CD4-positive, alpha-beta T cell treated with Interleukin-17A for 4 hours (primary cell): ENCODE measurements at places on chromosomes 12 and 14.
A peak's percentile ranks its signal among the peaks of the same experiment; 100 is the strongest.

DNA sequence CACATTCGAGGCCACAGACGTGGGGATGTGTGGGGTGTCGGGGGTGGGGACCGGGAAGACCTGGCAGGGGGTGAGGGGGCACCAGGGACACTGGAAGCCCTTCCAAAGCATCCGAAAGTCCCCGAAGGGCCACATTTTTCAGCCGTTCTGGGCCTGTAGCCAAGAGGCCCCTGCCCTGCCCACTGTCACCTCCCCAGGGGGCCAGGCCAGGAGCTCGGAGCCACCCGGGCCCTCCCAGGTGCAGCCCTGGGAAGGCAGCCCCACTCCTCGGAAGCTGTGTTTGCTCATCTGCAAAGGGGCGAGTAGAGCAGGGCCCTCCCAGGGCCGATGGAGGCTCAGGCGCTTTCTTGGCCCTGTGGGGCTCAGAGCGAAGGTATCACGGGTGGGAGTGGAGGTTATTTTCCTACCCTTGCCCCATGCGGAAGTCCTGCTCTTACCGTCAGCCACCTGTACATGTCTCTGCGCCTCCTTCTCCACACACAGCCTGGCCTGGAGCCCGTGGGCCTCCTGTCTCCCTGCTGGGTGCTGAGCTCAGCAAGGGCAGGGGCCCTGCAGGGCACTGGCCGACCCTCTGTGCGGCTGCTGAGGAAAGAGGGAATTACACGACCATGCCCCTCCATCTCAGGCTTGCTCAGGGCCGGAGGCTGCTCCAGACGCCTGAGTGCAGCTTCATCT is 27.2 kb downstream of the NOC4L start:
- DNase-seq, result no peak

DNA sequence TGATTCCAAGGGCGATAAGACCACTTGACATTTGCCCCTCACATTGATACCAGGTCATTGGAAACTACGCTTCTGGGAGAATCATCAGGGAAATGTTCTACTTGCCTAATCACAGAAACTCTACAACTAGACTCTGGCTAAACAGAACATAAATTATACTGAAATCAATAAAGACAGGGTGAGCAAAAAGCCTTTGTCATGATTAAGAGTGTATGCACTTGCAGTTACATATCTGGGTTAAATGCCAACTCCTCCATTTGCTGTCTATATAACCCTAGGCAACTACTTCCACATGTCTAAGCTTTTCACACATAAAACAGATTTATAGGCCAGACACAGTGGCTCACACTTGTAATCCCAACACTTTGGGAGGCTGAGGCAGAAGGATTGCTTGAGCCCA is 125.7 kb downstream of the PHLDA1 start:
- DNase-seq, result no peak

DNA sequence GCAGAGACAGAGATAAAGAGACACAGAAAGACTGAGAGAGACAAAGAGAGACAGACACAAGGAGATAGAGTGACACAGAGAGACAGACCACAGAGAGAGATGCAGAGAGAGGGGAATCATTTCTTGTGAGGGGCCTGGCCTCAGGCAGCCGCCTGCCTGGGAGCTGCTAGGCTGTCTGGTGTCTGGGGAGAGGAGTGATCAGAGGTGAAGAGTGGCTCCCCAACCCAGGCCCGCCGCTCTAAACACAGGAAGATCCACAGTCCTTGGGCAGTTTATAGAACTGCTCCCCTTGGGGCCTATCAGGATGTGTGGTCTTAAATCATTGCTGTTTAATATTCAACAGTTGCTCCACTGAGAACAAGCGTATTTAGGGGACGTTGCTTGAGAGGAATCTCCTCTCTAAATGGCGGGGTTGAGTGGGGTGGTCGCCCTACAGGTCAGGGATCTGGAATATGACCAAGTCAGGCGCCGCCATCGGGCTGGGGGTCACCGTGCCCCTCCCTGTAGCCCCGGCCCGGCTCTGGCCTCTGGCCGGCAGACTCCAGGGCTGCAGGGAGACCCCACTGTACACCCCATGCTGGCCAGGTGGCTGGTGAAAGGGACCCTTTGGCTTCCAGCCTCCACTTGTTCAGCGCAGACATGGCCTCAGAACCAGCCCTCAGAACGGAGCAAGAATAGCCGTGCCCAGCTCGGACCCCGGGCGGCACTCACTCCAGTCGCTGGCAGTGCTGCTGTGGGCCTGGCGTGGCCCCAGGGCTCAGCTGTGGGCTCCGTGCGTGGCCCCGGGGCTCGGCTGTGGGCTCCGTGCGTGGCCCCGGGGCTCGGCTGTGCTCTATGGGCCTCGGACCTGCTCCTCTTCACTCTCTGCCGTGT is 89.4 kb downstream of the GALNT9 start:
- DNase-seq, result no peak

- peak; percentile 10 for DNase-seq
Measured at GRCh38 chr12:119444462-119445044, 110.0 kb downstream of the CCDC60 start.

DNA sequence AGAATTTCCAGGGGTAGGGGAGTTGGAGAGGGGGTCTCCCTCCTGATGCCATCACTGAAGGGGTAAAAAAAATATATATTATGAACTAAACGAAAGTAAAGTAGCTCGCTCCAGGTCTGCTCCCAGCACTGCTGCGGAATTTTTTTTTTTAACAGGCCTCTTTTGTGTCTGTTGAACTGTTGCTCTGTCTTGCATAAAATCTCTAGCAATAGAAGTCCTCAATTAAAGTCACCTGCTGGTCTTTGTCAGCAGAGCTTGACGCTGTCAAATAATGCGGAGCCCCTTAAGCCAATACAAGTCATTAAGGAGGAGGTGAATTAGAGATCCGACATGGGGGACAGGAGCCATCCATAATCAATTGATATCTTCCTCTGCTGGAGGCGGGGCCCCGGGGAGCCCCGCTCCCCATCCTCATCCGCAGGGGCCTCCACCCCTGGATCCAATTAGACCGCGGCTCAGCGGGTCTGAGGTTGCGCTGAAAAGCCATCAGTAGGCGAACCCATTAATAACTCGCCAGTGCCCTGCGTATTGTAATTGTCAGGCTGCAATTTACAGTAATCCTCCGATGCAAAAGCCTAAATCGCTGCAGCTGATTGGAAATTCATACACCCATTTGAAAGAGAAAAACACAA is 85.6 kb downstream of the DICER1 start:
- DNase-seq, result no peak

DNA sequence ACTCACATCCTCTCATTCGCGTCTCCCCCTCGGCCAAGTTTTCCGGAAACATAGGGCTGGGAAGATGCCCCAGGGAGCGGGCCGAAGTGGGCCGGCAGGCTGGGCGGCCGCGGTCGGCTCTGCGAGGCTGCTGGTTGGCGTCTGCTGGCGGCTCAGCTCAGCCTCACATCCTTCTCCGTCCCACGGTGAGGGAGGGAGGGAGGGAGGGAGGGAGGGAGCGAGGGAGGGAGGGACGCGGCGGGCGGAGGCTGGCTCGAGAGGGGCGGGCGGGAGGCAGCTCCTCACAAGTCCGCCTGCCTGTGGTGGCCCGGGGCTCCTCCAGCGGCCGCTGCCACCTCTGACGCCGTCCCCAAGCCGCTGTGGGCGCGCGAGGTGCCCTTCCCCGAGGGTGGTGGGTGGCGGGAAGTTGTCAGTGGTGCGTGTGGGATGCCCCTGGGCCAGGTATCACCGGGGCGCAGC is 93.8 kb downstream of the RFLNA start:
- DNase-seq, result peak; percentile 58

DNA sequence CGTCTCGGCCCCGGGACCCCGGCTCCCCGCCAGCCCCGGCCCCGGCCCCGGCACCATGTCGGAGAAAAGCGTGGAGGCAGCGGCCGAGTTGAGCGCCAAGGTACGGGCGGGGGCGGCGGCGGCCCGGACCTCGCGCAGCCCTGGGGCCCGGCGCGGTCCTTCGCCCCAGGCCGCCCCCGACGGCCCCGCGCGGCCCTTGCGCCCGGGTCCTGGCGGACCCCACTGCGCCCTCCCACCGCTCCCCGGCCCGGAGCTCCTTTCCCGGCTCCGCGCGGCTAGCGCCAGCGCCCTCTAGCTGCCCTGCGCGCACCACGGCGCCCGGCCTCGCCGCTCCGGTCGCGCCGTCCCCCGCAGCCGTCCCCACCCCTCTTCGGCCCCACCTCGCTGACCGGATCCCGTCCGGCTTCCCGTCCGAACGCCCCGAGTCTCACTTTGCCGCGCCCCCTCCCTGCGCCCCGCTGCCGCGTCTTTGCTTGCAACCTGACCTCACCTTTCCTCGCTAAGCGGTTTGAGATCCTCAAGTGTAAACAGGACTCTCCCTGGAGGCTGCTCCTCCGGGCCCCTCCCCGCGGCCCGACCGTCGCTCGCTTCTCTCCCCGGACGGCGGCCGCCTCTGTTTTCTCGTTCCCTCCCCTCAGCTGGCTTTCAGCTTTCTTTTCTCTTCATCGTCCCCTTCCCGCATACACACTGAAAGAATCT is 637 bp downstream of the PTMS start:
- peak; percentile 67 for DNase-seq

DNA sequence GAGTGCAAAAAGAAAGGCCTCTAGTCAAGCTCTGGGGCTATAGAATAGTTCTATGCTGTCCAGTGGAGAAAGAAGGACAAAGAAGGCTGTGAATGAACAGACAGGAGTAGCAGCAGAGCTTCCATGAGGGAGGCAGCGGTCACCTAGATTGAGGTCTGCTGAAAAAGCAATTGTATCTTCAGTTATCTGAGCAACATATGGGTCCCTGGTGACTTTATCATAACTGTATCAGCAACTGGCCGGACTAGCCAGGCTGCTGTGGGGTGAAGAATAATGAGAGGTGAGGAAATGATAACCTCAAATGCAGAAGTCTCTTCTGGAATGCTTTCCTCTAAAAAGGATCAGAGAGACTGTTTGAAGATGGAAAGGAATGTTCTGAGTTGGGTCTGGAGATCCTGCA is 971.3 kb upstream of the TMEM132C start:
- no peak for DNase-seq

GRCh38 chr14:80300351-80300750 is 89.0 kb upstream of the DIO2 start:
- DNase-seq, result no peak

GRCh38 chr12:110658878-110659277 is 30.0 kb downstream of the HVCN1 start:
- no peak for DNase-seq

GRCh38 chr14:80544366-80544765 is 333.1 kb upstream of the DIO2 start:
- DNase-seq, result no peak

- DNase-seq, result no peak
Measured at GRCh38 chr14:103578401-103579075, 15.8 kb downstream of the COA8 start.

- no peak for DNase-seq
Measured at GRCh38 chr12:91561958-91562325, 379.3 kb upstream of the DCN start.

DNA sequence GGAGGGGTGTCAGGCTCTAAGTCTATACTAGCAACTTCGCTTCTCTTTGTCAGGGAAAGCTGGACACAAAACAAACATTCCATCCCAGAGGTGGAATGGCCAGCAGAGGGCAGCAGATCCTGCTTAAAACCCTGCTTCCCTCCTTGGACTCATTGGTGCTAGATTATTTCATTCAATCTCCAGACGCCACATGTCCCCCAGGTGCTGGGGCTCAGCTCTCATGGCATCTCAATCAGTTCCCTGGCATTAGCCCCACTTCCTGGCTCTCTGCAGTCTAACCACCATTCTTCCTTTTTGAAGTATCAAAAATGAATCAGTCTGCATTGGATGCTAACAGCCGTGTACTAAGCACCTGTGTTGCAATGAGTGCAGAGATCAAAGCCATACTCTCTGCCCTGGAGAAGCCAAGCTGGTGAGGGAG is 8.1 kb upstream of the PPP1R1A start:
- DNase-seq, result peak; percentile 65

- no peak for DNase-seq
Measured at GRCh38 chr12:54046809-54047159, 6.9 kb upstream of the HOXC4 start.
